ENCODE measurements at places on chromosomes 6 and 20.
A peak's percentile ranks its signal among the peaks of the same experiment; 100 is the strongest.

- no peak for DNase-seq
These were observed 74.0 kb upstream of the MYL9 start for GRCh38 chr20:36467076-36467999.

GRCh38 chr20:39019805-39020325 lies 57.7 kb downstream of the DHX35 start:
- peak; percentile 66 for DNase-seq

DNA sequence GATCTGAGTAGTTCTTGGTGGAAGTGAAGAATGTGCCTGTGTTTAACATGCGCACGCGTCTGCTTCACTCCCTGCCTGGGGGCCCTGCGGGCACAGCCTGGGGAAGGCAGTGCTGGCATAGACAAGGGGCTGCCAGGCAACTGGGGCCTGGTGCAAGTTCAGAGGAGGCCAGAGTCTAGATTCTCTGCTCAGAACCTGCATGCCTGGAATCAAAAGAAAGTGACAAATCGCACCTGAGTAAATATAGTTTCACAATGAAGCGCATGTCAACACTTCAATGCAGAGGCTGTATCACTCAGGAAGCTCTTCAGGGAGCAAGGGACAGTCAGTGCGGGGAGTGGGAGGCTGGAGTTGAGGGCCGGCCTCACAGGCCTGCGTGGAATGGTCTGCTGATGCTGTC lies 24.2 kb upstream of the PPP1R14C start:
- DNase-seq: no peak

- no peak for DNase-seq
These were observed 194.4 kb downstream of the KIF16B start for GRCh38 chr20:16378712-16379370.

DNA sequence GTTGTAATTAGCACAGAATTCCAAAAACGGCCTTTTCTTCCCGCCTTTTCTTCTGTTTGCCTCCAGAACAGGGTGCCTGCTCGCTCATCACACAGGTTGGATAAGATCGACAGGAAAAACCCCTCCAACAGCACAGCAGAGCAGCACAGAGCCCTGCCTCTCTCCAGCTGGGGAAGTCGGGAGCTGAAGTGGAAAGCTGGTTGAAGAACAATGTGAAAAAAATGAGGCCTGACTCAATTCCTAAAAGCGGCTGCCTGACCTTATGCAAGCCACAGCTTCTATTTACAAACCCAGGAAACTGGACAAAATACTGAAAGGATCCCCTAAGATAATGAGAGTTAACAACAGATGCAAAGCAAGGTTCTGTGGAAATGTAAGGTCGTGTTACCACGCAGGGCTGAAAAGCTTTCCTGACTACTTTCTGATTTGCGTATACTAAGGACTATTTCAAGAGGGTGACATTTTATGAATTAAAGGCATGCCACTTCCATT lies 116.9 kb downstream of the TTLL2 start:
- no peak for DNase-seq

Data from stimulated activated effector memory CD8-positive, alpha-beta T cell treated with anti-CD3 and anti-CD28 coated beads, Interleukin-12 subunit alpha, Interleukin-12 subunit beta, amount 100 ng/mL, for 72 hours (primary cell).